ENCODE measurements at places on chromosomes 3 and 15. TPM values are rescaled to one million over a fixed set of nuclear protein-coding genes. Genes with fewer than 3 reads are reported as not detected.

STOML1 gene
- total RNA-seq, result 12.0 TPM

GRM7 gene
- total RNA-seq, result not detected

DNA sequence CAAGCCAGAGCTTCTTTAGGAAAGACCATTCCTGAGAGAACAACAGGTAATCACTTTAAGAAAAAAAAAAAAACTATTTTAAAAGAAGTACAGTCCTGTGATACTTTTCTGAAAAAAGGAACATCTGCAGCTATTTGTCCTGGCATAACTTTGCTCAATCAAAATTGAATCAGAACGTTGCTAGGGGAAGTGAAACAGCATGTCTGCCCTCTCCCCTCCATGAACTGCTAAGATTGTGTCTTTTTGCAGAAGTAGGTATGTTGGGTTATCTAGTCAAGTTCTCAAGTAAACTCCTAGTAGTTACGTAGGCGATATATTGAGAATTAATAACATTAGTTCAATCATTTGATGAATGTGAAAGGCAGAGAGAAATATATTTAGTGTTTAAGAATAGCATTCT lies 1013.3 kb downstream of the TUSC7 start:
- DNase-seq, result no peak
- no peaks in the 10 kb centered on the region for H3K4me1 ChIP-seq
- H3K4me3 ChIP-seq, result no peak overlapping the region
- H3K27ac ChIP-seq, result no peak overlapping the region
- no peaks in the 10 kb centered on the region for H3K36me3 ChIP-seq

DNA sequence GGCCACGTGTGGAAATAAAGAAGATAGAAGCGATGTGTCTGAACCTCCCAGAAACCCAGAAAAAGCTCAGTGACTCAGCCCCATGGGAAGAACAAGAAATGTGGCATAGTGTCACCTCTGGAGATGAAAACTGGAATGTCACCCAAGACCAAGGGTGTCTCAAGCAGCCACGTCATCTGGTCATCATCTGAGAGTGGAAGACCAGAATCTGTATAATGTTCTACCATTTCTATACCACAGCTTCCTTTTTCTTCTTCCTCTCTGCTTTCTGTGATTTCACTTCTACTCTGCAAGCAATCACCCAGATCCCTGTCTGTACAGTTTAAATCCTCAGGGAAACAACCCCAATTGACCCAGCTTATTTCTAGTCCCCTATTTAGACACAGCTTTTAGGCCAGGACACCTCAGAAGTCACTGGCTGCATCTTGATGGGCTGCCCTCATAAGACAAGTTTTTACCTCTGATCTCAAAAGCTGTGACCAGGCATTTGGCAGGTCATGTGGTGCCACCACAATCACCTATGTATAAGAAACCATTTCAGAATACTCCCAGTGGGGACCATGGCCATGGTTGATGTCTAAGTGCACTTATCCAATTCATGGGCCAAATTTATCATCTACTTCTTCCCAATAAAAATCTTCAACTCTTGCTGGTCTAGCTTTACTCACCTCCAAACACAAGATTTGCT lies 278.5 kb upstream of the UMPS start:
- H3K27me3 ChIP-seq, result peaks cover 93% of the 10 kb centered on the region
- H3K36me3 ChIP-seq, result no peaks in the 10 kb centered on the region
- no peak for DNase-seq

- no peaks in the 10 kb centered on the region for H3K4me1 ChIP-seq
- H3K27ac ChIP-seq, result no peak overlapping the region
- no peak overlapping the region for H3K4me3 ChIP-seq
- no peaks in the 10 kb centered on the region for H3K36me3 ChIP-seq
- DNase-seq, result peak; percentile 45
- no peaks in the 10 kb centered on the region for H3K27me3 ChIP-seq
Observed at GRCh38 chr3:22685597-22685996, 517.5 kb upstream of the UBE2E2 start.

- peaks cover 5% of the 10 kb centered on the region for H3K36me3 ChIP-seq
- peak overlapping the region; percentile 30 for H3K4me3 ChIP-seq
Observed at GRCh38 chr3:69761896-69762767, 22.9 kb downstream of the MITF start.

- no peaks in the 10 kb centered on the region for H3K27me3 ChIP-seq
- H3K4me3 ChIP-seq, result no peak overlapping the region
- no peaks in the 10 kb centered on the region for H3K36me3 ChIP-seq
- H3K4me1 ChIP-seq, result peaks cover 18% of the 10 kb centered on the region
- DNase-seq, result peak; percentile 42
- peak overlapping the region; percentile 40 for H3K27ac ChIP-seq
Observed at GRCh38 chr3:185337231-185337816, 25.6 kb upstream of the MAP3K13 start.

DNA sequence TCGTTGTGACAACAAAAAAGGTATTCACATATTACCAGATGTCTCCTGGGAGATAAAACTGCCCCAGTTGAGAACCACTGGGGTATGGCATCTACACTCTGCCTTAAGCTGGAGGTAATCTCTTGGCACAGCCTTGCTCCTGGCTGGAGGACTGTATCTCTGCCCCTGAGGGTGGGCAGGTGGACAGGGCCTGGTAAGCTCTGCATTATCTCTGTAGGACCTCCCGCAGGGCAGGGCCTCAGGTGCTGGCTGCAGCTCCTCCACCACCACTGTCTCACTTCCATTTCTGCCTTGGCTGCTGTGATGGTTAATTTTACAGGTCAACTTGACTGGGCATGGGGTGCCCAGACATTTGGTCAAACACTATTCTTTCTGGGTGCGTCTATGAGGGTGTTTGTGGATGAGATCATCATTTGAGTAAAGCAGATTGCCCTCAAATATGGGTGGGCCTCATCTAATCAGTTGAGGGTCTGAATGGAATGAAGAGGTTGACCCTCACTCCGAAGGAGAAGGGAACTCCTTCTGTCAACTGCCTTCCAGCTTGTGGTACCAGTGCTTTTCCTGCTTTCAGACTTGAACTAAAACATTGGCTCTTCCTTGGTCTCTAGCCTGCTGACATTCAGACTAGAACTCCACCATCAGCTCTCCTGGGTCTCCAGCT lies 9.8 kb upstream of the RHCG start:
- H3K4me3 ChIP-seq, result no peak overlapping the region
- DNase-seq, result no peak
- no peaks in the 10 kb centered on the region for H3K27me3 ChIP-seq
- peaks cover 12% of the 10 kb centered on the region for H3K4me1 ChIP-seq

- H3K27ac ChIP-seq, result no peak overlapping the region
- H3K36me3 ChIP-seq, result no peaks in the 10 kb centered on the region
- no peak overlapping the region for H3K4me3 ChIP-seq
- DNase-seq, result no peak
Observed at GRCh38 chr15:76101655-76102054, 41.9 kb downstream of the TMEM266 start.

DNA sequence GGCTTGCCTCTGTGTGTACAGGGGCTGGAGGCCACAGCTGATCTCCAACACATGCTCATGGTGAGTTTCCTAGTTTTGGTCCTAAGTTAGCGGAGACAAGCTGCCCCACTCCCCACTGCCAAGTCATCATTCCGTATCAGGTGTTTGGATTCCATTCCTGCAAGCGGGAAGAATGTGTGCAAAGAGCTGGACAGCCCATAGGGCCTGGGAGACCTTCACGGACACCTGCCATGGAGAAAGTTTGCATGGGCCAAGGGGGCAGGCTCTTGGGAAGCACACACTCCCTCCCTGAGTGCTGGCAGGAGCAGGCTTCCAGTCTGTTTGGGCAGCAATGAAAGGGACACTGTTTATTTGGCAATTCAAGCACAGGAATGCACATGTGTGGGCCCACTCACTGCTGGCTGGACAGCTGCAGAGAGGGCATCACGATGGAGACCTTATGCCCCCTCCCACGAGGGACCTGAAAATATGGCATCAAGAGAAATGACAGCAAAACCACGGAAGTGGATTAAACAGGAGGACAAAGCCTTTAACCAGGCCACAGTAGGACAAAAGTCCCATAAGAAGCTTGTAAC lies 149.7 kb downstream of the KLF13 start:
- peaks cover 4% of the 10 kb centered on the region for H3K36me3 ChIP-seq
- DNase-seq, result no peak
- H3K4me1 ChIP-seq, result peaks cover 15% of the 10 kb centered on the region
- H3K27ac ChIP-seq, result no peak overlapping the region
- H3K27me3 ChIP-seq, result no peaks in the 10 kb centered on the region

DNA sequence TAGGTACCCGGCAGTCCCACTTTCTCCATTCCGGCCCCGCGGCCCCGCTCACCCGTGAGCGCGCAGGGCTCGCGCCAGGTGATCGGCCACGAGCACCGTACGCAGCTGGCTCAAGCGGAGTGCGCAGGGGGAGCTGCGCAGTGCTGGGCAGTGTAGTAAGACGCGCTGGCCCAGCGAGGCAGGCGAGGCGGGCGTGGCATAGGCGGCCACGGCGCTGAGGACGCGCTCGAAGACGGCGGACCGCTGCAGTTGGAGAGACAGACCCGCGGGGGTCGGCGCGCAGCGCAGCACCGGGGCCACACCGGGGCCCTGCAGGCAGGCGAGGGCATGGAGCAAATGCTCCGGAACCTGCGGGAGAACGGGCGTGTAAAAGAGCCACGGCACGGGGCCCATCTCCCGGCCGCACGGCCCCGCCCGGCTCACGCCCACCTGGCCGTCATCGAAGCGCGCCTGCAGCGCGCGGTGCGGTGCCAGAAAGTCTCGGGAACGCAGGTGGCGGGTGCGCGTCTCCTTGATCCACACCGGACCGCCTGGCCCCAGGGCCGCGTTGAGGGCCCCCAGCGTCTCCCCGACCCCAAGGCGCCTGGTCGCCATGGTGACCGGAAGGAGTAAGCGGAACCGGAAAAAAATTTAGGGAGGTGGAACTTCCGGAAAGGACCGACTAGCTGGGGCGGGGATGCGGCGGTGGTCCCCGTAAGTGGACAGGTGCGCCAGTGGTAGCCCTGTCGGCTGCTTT lies at the start of gene DALRD3:
Gene DALRD3 (minus strand): TSS at position 610 of the 736 bp plus-strand sequence. CDS start 16 bp downstream, at position 594.
- peak within 1 kb of the TSS; percentile 86 for H3K27ac ChIP-seq
- H3K36me3 ChIP-seq, result peaks cover 66% of the 10 kb centered on the region
- peak within 1 kb of the TSS; percentile 89 for H3K4me3 ChIP-seq
- no peaks in the 10 kb centered on the region for H3K27me3 ChIP-seq
- H3K4me1 ChIP-seq, result no peaks in the 10 kb centered on the region
- DNase-seq, result peak; percentile 66

- H3K27ac ChIP-seq, result no peak overlapping the region
- H3K36me3 ChIP-seq, result peaks cover 41% of the 10 kb centered on the region
- DNase-seq, result no peak
Observed at GRCh38 chr3:11606090-11606784, 37.5 kb downstream of the VGLL4 start.

- H3K4me1 ChIP-seq, result no peaks in the 10 kb centered on the region
- DNase-seq, result no peak
- H3K36me3 ChIP-seq, result no peaks in the 10 kb centered on the region
- no peaks in the 10 kb centered on the region for H3K27me3 ChIP-seq
- H3K4me3 ChIP-seq, result no peak overlapping the region
Observed at GRCh38 chr3:78285032-78285728, 1245.3 kb downstream of the ROBO2 start.

DNA sequence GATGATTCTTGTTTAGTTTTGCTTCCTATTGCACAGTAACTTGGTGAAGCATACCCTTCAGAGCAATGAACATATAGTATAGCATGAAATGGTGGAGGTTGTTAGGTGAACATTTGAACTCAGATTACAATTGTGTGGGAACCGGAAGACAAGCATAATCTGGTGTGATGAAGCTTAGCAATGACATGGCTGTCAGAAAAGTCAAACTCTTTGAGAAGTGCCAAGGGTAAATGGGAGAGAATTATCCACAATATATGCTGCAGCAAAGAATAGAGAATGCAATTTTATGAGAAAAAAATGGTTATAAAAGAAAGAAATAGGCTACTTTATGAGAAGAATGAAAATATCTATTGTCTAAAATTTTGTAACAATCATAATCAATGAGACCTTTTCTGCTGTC lies 1536.7 kb downstream of the SI start:
- no peak for DNase-seq
- no peak overlapping the region for H3K4me3 ChIP-seq
- no peaks in the 10 kb centered on the region for H3K27me3 ChIP-seq
- peaks cover 6% of the 10 kb centered on the region for H3K4me1 ChIP-seq
- H3K36me3 ChIP-seq, result no peaks in the 10 kb centered on the region
- no peak overlapping the region for H3K27ac ChIP-seq

GRCh38 chr3:139342054-139342453 lies 1.8 kb upstream of the MRPS22 start:
- no peak overlapping the region for H3K27ac ChIP-seq
- H3K4me3 ChIP-seq, result no peak overlapping the region

GRCh38 chr3:41348401-41348800 lies 149.1 kb downstream of the CTNNB1 start:
- no peaks in the 10 kb centered on the region for H3K27me3 ChIP-seq
- no peaks in the 10 kb centered on the region for H3K4me1 ChIP-seq
- no peak for DNase-seq
- H3K27ac ChIP-seq, result no peak overlapping the region
- no peak overlapping the region for H3K4me3 ChIP-seq

- H3K27me3 ChIP-seq, result no peaks in the 10 kb centered on the region
- H3K4me1 ChIP-seq, result no peaks in the 10 kb centered on the region
- no peak overlapping the region for H3K4me3 ChIP-seq
- DNase-seq, result peak; percentile 30
- no peaks in the 10 kb centered on the region for H3K36me3 ChIP-seq
- no peak overlapping the region for H3K27ac ChIP-seq
Observed at GRCh38 chr3:94862703-94863102, 799.8 kb downstream of the NSUN3 start.

GRCh38 chr15:76337059-76337695 lies 604 bp downstream of the ISL2 start:
- H3K4me3 ChIP-seq, result no peak overlapping the region
- DNase-seq, result no peak
- H3K27me3 ChIP-seq, result peaks cover 42% of the 10 kb centered on the region
- H3K36me3 ChIP-seq, result no peaks in the 10 kb centered on the region
- no peaks in the 10 kb centered on the region for H3K4me1 ChIP-seq

DNA sequence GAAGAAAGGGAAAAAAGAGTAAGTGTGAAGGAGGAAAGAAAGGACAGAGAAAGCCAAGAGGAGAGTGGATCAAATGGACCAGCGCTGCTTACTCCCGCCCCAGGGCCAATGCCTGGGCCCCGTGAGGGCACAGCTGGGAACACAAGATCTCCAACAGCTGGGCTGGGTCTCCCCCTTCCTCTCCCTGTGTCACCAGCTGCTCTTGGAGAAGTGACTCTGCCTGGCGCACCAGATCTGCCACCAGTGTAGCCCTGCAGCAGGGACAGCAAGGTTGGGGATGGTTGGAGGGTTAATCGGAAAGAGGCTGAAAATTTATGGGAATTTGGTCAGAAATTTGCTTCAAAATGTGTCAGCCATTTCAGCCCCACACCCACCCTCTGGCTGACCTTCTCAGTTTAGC lies 8.4 kb downstream of the CDAN1 start:
- no peak overlapping the region for H3K27ac ChIP-seq
- no peaks in the 10 kb centered on the region for H3K4me1 ChIP-seq
- DNase-seq, result no peak
- H3K4me3 ChIP-seq, result no peak overlapping the region
- no peaks in the 10 kb centered on the region for H3K27me3 ChIP-seq

- H3K27me3 ChIP-seq, result no peaks in the 10 kb centered on the region
- H3K4me3 ChIP-seq, result no peak overlapping the region
- H3K4me1 ChIP-seq, result peaks cover 25% of the 10 kb centered on the region
- peaks cover 82% of the 10 kb centered on the region for H3K36me3 ChIP-seq
Observed at GRCh38 chr3:69095636-69096035, 10.9 kb downstream of the ARL6IP5 start.

GRCh38 chr15:51801391-51801835 lies 28.0 kb upstream of the TMOD3 start:
- peaks cover 7% of the 10 kb centered on the region for H3K4me1 ChIP-seq
- H3K4me3 ChIP-seq, result no peak overlapping the region
- H3K27me3 ChIP-seq, result no peaks in the 10 kb centered on the region

Measured in MCF 10A (cell line).